ENCODE measurements at places on chromosomes 4 and X.

DNA sequence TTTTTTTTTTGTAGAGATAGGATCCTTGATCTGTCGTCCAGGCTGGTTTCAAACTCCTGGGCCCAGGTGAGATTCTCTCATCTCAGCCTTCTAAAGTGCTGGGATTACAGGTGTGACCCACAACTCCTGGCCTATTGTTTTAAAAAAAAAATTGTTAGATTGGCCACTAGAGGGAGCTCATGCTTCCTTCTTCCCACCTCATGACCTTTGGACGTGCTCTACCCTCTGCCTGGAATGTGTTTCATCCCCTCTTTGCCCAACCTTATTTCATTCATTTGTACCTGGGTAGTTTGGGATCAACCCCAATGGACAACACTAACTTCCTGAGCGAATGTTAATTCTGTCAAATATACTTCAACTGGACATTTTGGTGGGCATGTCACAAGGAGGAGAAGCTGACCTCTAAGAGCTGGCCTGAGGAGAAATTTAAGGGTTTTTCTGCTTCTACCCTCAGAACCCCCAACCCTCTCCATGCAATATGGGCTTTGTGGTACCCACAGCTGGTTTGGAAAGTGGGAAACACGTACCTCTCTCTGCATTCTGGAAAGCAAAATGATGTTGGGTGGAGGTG, 6.4 kb downstream of the PPEF2 start:
- DNase-seq = no peak

- no peak for DNase-seq
Observed at GRCh38 chrX:72180539-72180938, 1.0 kb upstream of the PIN4 start.

DNA sequence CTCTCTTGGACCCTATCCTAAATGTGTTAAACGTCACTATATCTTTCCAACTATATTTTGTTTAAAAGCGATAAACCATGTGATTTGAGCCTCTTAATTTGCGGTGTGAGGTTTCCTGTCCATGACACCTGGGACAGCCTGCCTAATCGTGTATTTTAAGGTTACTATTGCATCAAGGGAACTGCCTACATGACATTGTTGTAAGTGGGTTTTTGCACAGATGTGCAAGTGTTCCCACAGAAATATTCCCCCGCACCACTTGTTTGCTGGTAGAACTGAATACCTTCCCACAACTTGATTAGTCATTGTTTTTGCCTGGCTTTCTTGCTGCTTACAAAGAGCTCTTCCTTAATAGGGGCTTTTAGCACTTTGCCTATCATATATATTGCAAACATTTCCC, 5.1 kb upstream of the FAM184B start:
- no peak for DNase-seq

GRCh38 chr4:100984901-100985300, 362.4 kb downstream of the PPP3CA start:
- no peak for DNase-seq

- DNase-seq = no peak
Observed at GRCh38 chr4:186666750-186667149, 56.9 kb downstream of the FAT1 start.

DNA sequence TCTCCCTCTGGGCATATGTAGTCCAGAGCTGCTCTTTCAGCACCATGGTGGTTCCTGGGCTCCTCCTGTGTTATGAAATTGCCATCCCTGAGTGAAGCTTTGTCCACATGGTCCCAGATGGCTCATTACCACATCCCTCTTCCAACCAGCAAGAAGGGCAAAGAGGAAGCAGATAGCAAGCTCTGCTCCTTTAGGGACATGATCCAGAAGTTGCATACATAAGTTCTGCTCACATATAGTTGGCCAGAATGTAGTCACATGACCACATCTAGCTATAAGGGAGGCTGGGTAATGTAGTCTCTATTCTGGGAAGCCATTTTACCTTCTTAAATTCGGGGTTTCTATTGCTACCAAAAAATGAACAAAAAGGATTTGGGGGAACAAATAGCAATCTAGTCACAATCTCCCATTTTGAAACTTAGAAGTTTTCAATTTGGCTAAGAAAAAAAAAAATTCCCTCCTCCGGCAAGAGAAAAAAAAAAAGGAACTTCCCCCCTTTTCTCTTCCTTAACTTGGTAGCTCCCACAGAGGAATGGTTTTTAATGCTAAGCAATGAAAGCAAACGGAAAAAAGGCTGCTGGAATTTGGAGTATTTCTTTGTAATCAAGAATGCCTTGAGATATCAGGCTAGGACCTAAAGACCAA, 88.2 kb upstream of the USP9X start:
- no peak for DNase-seq

DNA sequence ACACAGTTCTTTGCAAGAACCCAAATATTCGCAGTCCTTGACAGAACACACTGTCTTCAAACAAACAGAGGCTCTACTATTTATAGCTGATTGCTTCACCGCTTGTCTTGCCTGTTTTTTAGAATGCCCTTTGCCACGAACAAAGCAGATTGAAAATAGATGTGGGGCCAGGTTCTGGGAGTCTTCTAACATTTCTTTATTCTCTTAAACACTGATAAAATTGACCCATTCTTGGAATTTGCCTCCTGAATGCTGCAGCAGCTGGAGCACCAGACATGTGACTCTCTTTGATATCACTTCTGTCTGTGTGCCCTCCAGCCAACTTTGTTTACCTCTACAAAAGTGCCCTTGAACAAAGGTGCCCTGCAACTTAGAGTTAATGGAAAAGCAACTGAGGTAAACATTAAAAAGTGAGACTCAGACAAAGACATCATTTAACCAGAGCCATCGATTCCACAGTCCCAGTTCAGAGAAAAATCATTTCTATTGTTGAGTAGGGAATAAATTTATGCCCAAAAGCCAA, 64.2 kb upstream of the SPP1 start:
- no peak for DNase-seq

DNA sequence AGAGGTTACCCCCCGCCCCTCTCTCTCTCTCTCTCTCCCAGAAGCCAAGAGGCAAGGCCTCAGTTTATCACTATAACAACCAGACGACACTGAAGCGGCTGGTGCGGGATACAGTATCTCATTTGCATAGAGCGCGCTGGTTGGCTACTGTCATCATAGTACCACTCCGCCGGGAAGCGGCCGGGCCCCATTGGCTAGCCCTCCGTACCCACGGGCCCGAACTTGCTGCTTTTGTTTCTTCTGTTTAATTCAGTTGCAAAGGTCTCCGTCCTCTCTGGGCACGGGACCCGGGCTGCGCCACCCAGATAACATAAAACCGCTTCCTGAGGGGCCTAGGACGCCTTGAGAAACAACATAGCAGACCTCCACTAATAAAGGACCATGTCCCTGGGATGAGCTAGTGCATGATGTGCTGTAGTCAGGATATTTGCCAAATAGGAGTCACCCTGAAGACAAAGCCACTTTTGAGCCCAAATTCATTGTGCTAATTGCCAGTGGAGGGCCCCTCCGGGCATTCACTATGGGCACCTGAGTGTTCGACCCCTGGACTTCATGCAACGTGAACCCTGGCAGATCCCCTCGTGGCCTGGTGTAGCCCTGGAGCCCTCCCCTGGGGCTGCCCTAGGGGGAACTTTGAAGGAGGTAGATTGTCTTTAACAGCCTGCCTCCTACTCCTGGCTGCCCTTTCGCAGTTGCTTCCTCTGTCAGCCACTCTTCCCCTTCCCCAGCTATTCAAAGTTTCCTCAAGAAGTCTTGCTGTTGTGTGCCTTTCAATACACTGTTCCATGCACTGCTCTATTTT, at the start of gene PCYT1B:
Gene PCYT1B (minus strand): TSS at position 91 of the 802 bp plus-strand sequence. CDS start 242 bp downstream, outside the sequence.
- DNase-seq = peak; percentile 81

GRCh38 chr4:68751138-68751537, 64.7 kb upstream of the UGT2B10 start:
- DNase-seq = no peak

- no peak for DNase-seq
Observed at GRCh38 chr4:74237425-74237966, 70.8 kb upstream of the EPGN start.

- peak; percentile 23 for DNase-seq
Observed at GRCh38 chrX:17859609-17860178, 1.4 kb downstream of the RAI2 start.

- no peak for DNase-seq
Observed at GRCh38 chr4:137852326-137852725, 320.0 kb upstream of the PCDH18 start.

DNA sequence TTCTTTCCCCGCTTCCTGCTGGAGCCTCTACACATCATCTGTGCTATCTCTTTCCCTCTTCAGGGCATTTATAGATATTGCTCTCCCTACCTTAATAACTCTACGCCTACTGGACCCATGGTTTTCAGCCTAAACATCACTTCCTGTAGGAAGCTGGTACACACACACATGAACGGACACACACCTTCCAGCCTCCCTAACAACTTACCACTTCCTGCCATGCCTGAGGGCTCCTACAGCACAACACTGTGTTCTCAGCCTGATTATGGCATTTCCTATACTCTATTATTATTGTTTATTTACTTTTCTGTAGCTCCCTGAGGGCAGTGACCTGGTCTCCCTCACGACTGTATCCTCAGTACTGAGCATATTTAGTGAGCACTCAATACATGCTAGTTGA, 163.6 kb upstream of the MAP3K15 start:
- DNase-seq = peak; percentile 40

GRCh38 chrX:132088864-132089263, 39.0 kb downstream of the FRMD7 start:
- no peak for DNase-seq

DNA sequence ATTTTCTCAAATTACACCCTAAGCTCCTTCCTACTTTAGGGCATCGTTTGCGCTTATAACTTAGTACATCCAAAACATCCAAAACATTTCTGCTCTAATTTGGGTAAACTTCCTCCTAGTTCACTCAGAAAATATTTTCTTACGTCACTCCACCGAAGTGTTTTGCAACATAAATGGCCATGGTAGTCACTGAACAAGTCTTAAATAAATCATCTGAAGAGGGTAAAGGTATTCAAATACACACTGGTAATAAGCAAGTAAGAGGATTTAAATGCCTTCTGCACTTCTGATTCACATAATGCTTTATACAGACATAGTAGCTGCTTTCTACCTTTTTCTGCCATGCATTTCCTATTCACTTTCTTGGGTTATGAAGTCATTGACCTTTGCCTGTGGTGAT, 991.9 kb downstream of the NLGN4X start:
- DNase-seq = no peak

GRCh38 chrX:16528620-16529019, 121.3 kb upstream of the S100G start:
- peak; percentile 57 for DNase-seq

GRCh38 chr4:26342328-26343037, 21.7 kb downstream of the RBPJ start:
- DNase-seq = no peak

DNA sequence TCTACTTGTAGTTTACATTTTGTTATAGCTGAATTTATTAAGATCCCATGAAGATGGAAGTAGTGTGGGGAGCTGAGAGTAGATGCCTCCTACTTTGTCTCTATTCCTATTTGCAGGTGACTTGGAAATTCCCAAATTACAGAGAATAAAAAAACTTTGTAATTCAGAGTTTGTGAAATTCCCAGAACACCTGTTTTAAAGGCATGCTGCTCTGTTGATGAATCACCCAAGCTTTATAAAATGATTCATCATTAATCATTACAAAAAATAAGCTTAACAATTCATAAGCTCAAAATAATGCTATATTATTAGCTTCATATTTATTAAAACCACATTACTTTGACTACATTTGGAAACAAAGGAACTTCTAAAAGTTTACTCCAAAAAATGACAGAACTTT, 856.3 kb downstream of the RPA4 start:
- DNase-seq = no peak

DNA sequence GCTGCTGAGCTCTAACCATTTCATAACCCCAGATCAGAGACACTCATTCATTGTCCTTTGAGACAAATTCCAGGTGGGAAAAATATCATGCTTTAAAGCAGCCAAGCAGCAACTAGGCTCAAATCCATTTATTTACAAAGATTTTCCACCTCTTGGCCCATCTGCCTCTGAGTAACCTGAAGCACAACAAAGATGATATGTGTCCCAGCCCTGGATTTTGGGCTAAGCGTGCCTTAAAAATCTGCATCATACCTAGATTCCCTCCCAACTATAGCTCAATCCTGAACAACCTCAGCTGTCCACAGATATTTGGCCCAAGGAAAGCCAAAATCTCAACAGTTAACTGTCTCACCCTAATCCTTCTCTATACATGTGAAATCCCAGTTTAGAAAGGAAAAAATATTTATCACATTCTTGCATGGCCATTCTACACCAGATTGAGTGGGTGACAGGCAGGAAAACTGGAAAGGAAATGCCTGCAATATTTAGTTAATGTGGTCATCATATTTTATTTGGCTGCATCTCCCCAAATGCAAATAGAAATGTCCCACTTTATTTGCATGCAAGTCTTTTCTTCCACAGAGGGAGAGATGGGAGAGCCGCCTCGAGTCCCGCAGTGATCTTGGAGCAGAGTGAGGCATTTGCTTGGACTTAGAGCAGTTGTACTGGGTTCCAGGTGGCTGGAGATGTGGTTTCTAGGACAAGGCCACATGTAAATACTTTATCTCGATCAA, 146.4 kb upstream of the EOLA2 start:
- no peak for DNase-seq

DNA sequence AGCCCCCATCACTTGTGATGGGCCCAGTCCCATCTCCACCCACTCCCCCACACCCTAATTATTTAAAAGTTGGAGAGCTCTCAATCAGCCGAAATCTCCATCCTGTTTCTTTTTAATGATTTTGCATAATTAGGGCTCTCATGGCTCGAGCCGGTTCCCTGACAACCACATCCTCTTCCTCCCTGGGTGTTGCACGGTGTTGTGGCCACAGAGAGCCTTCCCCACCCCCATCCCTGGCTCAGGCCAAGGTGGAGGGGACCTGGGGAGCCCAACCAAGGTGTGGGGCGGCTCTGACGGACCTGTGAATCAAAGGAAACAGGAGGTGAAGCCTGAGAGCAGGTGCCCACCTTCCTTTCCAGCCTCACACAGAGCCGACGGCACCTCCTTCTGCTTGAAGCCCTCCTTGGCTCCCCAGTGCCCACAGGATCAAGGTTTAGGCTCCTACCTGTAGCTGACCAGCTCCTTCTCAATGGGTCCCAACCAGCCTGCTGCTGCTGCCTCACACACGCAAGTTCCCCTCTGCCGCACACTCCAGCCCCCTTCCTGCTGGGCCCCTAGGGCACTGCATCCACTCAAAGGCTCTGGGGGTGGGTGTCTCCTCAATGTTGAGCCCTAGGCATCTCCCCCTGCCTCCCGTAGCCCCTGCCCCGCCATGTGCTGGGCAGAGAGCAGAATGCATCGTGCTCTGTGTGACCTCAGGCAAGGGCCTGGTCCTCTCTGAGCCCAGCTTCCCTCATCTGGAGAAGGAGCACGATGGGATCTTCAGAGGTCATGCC, 68.7 kb downstream of the WFS1 start:
- peak; percentile 54 for DNase-seq

DNA sequence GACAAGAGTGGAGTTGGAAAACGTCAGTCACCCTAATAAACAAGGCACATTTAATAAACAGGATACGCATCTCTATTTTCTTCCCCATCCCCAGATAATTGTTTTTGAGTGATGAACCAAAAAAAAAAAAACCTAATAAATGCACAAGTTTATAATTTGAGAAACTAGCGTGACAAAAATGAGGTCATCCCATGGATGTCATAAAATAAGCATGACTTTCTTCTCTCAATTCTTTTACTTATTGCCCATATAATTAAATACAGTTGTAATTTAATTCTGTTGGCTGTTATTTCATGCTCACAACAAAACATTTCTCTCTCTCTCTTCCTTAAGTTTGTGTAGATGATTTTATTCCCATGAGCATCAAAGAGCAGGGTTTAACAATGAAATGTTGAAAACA, 20.7 kb downstream of the PRKG2 start:
- DNase-seq = no peak

GRCh38 chrX:70262952-70263567, 3.1 kb upstream of the P2RY4 start:
- peak; percentile 42 for DNase-seq

- DNase-seq = no peak
Observed at GRCh38 chrX:115988825-115989224, 181.7 kb upstream of the AGTR2 start.
